Hippocampal formation (tissue), 2 donors: ENCODE measurements at places on chromosomes 6 and 20.

DNA sequence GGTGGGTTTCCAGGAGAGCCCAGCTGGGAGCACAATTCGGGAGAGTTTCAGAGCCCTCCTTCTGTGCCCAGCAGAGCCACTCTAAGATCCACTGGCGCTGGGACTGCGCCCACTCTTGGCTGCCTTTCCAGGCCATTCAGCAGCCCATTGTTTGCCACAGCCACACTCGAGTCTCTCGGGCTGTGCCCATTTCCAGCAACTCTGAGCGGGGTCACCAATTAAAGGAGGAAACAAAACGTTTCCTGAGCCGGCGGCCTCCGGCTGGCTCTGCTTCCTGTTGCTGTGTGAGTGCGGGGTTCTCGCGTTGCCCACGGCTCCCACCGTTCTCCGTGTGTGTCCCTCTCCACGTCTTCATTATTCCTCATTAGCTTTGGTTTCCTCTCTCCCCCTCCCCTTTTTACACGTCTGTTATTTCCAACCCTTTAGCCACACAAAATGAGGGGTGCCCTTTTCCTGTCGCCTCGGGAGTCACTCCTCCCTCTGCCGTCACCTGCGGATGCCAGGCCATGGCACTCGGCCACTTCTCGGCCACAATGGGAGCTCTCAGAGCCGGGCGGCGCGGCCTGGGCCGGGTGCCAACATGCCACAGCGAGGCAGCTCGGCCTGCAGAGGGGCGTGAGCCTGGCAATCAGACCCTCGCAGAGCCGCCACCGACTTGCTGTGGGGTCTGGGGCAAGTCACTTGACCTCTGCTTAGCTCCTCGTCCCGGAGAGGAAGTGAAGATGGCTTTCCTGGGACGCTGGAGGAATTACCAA, 94.3 kb upstream of the NKX2-2 start:
- DNase-seq: peak; percentile 56

- peak; percentile 25 for DNase-seq
Observed at GRCh38 chr6:94570581-94570980, 1006.8 kb upstream of the MANEA start.

DNA sequence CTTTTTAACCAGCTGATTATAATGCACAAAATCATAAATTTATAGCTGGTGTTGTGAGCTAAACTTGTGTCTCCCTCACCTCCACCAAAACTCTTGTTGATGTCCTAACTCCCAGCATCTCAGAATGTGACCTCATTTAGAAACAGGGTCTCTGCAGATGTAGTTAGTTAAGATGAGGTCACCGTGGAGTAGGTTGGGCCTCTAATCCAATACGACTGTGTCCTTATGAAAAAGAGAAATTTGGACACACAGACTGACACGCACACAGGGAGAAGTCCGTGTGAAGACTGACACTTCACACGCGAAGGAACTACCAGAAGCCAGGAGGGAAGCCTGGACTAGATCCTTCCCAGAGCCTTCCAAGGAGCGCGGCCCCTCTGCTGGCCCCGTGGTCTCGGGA, 46.5 kb downstream of the TRAM2 start:
- no peak for DNase-seq

- DNase-seq: no peak
Observed at GRCh38 chr6:9025796-9026394, 590.5 kb upstream of the SLC35B3 start.
